ENCODE measurements at places on chromosomes 1 and 21.

DNA sequence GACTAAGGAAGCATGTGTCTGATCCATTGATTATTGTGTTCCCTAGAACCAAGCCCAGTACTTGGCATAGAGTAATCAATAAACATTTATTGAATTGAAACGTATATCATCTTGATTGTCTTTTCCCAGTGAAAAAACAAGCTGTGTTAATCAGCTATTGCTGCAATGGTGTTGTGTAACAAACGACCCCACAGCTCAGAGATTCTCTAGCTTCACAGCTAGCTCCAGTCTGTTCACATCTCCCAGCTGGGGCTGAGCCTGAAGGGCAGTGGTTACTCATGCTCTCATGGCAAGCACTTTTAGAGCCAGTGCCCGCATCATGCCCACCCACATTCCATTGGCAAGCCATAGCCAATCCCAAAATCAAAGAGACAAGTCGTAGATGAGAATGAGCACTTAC is 237.4 kb upstream of the RAB4A start:
- no peak for DNase-seq

- no peak for DNase-seq
Observed at GRCh38 chr1:107467286-107467685, 326.4 kb downstream of the NTNG1 start.

DNA sequence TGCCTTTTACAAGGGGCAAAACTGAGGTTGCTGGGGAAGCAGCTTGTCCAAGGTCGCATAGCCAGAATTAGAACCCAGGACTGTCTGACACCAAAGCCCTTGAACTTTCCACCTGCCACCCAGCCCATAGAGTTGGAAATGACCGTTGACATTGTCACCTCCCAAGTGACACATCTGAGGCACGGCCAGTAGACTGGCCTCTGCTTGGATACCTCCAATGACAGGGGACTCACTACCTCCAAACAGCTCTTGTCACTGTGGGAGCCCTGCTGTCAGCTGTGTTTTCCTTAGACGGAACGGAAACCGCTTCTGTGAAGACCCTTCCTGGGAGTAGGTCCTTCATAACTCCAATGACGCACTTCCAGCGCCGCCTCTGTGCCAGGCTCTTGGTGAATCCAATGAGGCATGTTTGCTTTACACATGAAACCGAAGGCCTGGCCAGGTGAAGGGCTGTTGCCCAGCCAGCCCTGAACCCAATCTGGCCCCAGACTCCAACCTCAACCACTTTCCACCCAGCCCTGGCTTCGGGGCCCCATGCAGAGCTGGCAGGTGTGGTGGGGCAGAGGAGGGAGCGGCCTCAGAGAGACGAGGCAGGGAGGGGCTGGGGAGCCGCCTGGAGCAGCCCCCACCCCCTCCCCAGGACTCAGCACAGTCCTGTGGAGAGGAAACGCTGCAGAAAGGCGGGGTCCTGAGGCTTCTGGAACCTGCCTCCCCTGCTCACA is 109.2 kb upstream of the IFFO2 start:
- no peak for DNase-seq

DNA sequence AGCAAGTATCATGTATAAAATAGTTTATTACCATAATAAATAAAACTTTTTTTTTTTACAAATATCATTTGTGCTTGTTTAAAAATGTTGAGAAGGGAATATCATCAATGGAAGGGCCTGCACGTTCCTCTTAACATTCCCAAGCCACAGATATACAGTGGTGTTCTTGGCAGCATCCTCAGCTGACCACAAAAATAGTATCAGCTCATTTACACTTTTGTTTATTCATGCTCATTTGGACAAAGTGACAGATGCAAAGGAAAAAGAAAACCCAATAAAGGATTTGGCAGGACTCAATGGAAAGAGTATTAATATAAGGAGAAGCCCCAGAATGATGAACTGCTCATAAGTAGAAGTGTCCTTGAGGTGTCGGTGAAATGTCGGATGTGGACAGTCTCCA is 349.6 kb downstream of the HHAT start:
- no peak for DNase-seq

GRCh38 chr1:182080040-182080439 is 18.5 kb upstream of the ZNF648 start:
- DNase-seq, result no peak

DNA sequence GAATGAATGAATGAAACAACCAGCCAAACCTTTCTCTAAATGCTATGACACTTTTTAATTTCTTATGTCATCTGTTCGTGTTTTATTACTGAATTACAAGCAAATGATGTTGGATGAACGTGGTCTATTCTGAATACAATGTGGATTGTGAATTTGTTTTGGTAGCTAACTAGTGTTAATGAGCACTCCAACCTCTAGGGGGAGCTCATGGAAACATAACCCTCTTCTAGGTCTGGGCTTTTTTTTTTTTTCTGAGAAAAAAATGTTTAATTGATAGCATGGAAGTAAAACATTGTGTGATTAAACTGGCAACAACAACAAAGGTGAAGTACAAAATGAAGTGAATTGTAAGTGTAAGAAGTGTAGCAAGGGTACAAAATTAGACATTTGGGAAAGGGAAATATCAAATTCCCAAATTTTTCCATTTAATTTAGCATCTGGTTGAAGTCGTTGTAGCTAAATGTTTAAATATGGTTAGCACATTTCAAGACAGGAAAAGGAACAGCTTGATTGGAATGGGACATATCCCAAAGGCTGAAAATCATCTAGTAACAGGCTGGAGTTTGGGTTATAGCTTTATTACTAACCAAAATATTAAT is 42.6 kb upstream of the PTGS2 start:
- peak; percentile 42 for DNase-seq

DNA sequence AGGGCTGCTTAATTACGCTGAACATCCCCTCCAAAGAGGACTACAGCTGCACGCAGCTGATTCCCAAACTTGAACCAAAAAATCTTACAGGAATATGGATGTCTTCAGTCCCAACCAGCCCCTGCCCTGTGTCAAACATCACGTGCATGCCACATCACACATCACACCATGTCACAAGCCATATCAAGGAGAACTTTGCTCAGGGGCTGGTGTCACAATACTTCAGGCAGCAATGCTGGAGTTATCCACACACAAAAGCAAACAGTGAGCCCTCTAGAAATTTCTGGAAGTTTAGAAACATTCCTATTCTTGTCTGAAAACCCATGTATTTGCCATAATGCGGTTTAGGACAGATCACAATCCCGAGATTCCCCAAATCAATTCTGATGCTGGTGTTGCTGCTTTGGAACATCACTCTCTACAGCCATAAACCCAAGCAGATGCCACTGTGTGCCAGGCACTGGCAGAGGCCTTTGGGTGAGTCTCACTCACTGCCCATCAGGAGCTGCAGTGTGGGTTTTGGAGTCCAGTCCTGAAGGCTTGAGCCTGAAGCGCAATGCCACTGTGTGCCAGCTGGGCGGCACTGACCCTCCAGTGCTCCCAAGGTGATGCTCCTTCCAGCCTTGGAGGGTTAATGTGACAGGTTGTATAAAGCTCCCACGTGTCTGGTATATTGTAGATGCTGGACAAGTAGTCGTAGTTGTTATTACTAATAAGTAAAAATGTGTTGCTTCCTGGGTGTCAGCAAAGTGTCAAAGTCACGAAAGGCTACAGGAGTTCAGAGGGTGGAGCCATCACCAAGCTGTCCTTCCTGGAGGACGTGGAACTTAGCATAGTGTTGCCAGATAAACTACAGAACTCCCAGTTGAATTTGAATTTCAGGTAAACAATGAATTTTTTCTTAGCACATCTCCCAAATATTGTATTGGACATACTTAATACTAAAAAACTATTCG is 20.1 kb upstream of the EFNA1 start:
- no peak for DNase-seq

- no peak for DNase-seq
Observed at GRCh38 chr1:32948905-32949304, 15.7 kb downstream of the RNF19B start.

DNA sequence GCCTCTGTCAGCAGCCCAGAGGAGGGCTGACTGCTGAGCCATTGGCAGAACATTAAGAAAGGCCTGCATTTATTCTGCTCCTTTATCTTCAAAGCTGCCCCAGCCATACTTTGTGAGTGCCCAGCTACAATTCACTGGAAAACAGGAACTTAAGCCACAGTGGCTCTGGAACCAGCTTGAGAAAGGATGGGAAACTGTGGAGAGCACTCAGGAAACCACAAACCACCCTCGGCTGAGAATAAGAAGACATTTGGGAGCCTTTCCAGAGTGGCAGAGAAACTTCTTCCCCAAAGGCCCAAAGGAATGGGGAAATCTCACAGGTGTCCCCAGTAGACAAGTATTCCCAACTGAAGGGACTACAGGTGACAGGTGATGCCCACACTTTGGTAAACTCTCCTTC is 1.8 kb downstream of the LAMB3 start:
- DNase-seq, result peak; percentile 35

- DNase-seq, result no peak
Observed at GRCh38 chr1:1177452-1178206, 3.9 kb downstream of the TTLL10 start.

Measured in AG08395 (cell line).